ENCODE measurements at places on chromosomes 3 and 15.
A peak's percentile ranks its signal among the peaks of the same experiment; 100 is the strongest.

DNA sequence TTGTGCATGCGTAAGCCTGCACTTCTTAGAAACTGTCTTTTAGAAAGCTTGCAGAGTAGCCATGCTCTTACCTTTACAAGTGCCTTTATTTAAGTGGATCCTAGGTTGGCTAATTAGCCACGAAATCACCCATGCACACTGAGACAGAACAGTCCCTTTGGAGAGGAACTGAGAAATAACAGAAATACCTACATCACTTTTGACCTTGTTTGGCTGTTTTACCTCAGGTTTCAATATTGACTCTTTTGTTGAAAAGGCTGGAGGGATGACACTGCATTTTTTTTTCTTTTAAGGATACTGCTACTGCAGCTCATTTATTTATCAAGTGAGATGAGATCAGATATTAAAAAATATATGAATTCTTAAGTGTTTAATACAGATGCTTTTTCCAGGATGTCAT, 155.6 kb upstream of the GOLIM4 start:
- no peak for DNase-seq

DNA sequence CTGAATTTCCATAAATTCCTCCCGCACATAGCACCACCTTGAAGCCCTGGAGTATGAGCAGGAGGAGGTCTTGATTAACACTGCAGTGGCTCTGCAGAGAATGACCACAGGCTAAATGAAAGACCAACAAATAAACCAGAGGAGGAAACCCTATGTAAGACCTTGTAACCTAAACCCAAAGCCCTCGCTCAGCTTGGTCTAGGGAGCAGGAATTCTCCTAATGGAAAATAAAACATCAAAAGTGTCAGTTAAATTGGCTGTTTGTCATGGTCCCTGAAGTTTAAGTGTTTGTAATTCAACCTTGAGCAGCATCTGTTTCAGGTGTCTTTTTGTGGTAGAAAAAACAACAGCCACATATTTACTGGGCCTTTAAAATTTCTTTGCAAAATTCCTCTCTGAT, 9.2 kb upstream of the UBE2Q2 start:
- DNase-seq, result no peak

DNA sequence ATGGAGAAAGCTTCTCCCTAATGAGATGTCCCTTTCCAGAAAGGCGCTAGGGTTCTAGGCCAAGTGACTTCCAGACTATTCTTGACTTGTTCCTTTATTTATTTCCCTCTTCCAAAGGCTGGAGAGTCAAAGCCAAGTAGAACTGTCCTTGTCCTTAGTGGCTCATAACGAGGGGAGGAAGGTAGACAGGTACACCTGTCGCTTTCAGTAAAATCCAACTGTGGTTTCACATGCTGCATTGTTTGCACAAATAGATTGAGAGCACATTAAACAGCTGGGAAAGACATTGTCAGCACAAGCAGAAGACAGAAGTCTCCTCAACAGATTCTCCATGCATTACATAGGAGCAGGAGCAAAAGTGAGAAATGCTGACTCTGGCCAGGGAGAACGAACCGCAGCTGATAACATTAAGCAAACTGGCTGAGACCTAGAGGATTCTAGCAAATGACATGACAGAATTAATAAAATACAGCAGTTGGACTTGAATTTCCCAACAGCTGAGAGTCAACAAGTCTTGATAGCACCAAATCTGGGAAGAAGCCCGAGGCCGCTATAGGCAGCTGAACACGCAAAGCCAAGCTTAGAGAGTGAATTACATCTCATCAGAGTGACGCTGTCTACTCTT, 227.7 kb downstream of the TLE3 start:
- no peak for DNase-seq

- no peak for DNase-seq
These were observed 61.4 kb downstream of the SMAD6 start for GRCh38 chr15:66763186-66764071.

DNA sequence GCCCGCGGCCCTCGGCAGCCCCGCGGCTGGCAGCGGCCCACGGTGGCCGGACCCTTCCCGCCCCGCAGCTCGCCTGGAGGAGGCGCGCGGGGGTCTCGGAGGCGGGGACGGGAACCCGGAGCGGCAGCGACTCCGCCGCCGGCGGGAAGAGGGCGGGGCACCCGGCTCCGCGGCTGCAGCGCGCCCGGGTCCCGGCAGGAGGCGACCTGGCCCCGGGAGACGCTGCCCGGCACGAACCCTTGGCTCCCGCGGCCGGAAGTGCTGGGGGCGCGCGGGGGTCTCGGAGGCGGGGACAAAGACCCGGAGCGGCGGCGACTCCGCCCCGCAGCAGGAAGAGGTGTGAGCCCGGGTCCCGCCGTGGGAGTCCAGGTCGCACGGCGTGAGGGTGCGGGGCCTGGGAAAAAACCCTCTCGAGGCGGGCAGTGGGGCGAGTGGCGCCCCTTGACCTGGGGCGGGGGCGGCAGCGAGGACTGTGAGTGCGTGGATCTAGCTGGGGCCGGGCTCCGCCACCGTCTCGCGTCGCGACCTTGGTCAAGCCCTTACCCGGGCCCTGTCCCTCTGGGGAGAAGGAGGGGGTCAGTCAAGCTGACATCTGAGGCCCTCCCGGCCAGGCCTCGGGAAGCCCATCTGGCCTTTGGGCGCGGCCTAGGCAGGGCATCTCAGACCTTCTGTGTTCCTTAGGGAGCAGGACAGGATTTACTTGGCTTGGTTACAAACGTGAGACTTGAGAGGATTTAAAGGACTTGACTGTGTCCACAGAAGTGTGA, at the start of gene CIB2:
CIB2 (minus strand) TSS at position 151 of the 767 bp plus-strand sequence. CDS start 230 bp downstream, outside the sequence.
- peak; percentile 80 for DNase-seq

GRCh38 chr15:79942741-79943481, 28.1 kb downstream of the BCL2A1 start:
- no peak for DNase-seq

GRCh38 chr3:160755776-160756304, at the start of gene PPM1L:
Gene PPM1L, plus strand, starts transcription at chr3:160756231.
- DNase-seq, result peak; percentile 53

- no peak for DNase-seq
These were observed 27.6 kb downstream of the FAM3D start for GRCh38 chr3:58639001-58639400.

- DNase-seq, result no peak
These were observed 188.4 kb upstream of the ICE2 start for GRCh38 chr15:60667190-60667868.

GRCh38 chr3:29926378-29926777, 645.5 kb downstream of the RBMS3 start:
- DNase-seq, result no peak

DNA sequence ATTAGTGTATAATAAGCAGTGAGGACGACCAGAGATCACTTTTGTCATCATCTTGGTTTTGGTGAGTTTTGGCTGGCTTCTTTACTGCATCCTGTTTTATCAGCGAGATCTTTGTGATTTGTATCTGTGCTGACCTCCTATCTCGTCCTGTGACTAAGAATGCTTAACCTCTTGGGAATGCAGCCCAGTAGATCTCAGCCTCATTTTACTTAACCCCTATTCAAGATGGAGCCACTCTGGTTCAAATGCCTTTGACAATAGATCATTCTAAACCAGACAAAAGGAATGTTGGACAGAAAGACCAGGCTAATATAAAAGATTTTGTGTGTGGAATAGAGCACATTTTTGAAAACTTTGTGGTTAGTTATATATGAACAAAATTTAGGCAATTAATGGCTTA, 618.5 kb upstream of the BCHE start:
- no peak for DNase-seq

DNA sequence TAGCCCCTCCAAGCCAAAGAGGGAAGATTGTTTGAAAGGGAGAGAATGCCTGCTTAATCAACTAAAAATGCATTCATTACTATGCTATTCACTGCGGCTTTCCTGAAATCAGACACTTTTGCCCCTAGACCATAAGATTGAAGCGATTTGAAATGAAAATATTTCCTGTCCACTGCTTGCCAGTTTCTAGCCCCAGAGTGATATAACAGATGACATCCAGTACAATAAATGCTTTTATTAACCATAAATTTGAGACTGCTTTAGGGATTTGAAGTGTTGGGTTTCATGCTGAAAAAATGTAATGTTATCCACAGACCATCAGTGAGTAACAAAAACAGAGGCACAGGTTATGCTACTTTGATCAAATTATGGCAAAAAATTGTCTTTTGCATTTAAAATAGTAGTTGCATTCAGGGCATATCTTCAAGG, 14.1 kb downstream of the IL17RD start:
- no peak for DNase-seq

DNA sequence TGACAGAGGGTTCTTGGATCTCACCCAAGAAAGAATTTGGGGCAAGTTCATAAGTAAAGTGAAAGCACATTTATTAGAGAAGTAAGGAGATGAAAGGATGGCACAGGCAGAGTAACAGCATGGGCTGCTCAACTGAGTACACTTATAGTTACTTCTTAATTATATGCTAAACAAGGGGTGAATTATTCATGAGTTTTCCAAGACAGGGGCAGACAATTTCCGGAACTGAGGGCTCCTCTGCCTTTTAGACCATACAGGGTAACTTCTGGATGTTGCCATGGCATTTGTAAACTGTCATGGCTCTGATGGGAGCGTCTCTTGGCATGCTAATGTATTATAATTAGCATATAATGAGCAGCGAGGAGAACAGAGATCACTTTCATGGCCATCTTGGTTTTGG, 221.2 kb upstream of the STT3B start:
- DNase-seq, result no peak

DNA sequence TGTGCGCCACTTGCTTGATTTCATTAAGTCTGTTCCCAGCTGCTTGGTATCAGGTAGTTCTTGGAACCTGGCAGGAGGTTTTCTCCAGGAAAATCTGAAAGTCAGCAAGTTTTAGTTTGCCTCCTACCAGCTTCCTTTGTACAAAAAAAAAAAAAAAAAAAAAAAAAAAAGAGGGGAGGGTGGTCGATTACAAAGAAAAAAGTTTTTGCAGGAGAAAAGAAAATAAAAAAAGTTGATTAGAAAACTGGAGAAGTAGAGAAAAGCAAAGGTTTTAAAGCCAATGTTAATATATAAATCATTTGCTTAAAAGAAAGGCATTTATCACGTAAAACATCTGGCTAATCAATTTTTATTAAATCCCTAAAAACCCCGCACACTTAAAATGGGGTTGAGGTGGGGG, 5.9 kb downstream of the EPHA3 start:
- DNase-seq, result no peak

GRCh38 chr15:62464705-62465104, 299.6 kb upstream of the C2CD4B start:
- no peak for DNase-seq

GRCh38 chr3:13294442-13295351, 125.4 kb downstream of the NUP210 start:
- DNase-seq, result no peak

DNA sequence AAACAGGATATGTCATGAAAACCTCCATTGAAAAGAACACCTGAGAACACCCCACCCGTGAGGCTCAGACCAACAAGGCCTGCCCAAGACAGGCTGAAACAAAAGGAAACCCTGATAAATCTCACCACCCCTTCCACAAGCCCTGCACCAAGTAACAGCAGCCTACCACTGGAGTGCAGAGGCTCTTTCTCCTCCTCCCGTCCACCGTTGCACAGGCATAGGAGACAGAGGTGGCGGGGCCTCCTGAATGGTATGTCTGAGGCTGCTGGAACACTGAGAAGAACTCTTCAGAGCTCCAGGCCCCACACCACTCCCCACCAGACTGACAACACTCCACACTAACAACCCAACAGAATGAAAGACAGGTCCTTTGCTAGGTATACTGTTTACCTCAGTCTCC, 21.4 kb downstream of the CHDH start:
- DNase-seq, result no peak

DNA sequence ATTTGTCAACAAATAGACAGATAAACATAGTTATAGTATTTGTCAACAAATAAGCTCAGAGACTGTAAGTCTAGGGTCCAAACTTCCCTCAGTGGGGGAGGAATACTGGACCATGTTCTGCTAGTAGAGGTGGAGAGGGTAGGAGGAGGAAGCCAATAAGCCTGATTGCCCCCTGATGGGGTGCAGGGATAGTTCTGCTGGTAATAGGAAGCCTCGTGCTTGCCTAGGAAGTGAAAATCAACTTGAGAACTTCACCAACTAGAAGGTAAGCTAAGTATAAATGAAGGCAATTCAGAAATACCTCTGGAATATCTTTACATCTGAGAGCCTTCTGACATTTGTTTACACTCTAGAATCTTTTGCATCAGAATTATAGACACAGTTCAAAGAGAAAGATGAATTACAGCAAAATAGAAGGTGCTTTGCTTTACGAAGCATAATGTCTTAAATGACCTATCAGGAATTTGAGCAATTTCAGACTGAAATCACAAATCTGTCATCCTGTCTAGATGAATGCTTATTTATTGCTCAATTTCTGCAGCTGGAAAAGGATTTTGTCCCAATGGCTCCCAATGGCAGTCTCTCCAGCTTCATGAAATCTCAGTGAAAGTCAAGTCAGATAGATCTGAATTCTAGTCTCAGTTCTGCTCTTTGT, 225.6 kb upstream of the TBC1D5 start:
- no peak for DNase-seq

DNA sequence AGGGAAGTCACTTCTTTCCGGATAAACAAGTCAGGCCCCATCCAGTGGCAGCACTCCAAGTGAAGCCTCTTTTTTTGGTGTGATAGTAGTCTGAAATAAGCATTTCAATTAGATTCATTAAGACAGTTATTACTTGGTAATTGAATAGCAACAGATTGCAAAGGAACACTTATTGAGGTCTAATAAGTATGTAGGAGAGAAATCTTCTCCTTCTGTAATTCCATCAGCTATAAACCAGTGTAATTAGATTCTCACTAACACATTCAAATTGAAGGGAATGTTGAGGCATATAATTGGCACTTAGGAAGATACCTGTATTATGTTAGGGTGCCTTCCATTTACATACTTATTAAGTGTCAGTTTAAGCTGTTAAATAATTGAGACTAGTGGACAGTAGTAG, 73.9 kb downstream of the SEMA6D start:
- DNase-seq, result no peak

DNA sequence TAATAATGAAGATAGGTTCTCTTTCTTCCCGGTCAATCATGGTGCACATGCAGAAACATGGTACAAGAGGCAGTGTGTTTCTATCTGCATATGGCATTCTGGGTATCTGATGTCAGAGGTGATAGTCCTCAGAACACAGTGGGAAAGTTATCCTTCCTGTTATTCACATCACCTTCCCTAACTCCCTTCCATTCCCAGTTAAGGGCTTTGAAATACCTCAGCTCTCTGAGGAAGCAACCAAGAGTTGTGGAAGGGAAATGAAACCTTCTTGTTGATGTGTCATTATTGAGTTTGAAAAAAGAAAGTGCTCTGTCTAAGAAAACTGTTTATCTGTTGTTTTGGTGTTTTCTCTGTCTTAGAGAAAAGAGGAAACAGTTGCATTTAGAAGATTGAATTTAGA, 21.9 kb upstream of the P2RY13 start:
- DNase-seq, result no peak

DNA sequence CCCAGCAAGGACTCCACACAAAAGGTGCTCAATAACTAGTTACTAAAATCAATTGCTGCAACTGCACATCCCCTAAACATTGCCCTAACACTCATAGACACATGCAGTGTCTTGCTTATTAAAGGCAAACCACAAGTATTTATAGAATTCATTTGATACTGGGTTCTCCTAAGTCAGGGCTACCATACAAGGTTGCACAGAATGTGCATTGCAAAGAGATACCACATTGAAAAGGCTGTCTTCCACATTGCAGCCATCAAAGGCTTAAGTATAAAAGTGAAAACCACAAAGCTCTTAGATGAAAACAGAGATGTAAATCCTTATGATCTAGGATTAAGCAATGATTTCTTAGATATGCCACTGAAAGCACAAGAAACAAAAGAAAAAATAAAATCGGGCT, 33.6 kb upstream of the TOPAZ1 start:
- DNase-seq, result peak; percentile 6

Measured in activated CD4-positive, alpha-beta T cell treated with anti-CD3 and anti-CD28 coated beads, Interleukin-2, Interleukin-6, amounts not matched to agents 100 ng/mL and 50 ng/mL, durations not matched to agents 16 hours and 8 hours (primary cell).